Stimulated activated CD8-positive, alpha-beta memory T cell treated with anti-CD3 and anti-CD28 coated beads, Interleukin-15, amount 100 ng/mL, for 24 hours (primary cell): ENCODE measurements at places on chromosomes 4 and X.

DNA sequence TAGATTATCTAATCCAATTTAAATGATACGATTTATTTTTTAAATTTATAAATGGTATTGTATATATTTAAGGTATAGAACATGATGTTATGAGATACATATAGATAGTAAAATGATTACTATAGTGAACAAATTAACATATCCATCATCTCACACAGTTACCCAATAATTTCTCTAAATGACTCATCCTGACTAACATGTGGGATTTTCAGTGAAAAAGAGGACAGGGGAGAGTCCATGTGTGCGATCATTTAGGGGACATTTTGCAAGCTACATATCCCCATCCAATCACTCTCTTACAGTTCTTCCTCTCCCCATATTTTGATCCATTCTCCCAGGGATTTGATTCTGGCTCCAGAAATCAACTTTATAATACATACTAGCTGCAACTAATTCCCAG lies 88.2 kb downstream of the ABCB7 start:
- DNase-seq: no peak

GRCh38 chr4:30962939-30963338 lies 242.8 kb downstream of the PCDH7 start:
- no peak for DNase-seq

GRCh38 chr4:48991357-48991756 lies 5.3 kb downstream of the CWH43 start:
- DNase-seq: no peak

DNA sequence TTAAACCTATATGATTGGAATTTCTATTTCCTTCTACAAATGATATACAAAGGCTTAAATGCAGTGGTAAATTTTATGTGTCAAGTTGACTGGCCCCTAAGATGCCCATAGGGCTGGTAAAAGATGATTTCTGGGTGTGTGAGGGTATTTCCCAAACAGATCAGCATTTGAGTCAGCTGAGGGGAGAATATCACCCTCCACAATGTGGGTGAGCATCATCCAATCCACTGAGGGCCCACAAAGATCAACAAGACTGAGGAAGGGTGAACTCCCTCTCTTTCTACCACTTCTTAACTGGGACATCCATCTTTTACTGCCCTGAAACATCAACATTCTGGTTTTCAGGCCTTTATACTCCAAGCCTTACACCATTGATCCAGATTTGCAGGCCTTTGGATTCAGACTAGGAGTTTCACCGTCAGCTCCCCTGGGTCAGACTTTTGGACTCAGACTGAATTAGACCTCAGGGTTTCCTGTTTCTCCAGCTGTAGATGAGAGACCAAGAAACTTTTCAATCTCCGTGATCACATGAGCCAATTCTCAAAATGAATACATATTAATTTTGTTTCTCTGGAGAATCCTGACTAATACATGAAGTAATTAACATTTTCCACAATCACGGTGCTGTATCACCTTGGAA lies 1020.7 kb upstream of the SLIT2 start:
- DNase-seq: no peak

- DNase-seq: no peak
Measured at GRCh38 chrX:43974741-43975465, 1.7 kb upstream of the NDP start.

- DNase-seq: no peak
Measured at GRCh38 chr4:53705151-53705764, 114.0 kb upstream of the LNX1 start.

GRCh38 chr4:109622626-109623025 lies 62.6 kb downstream of the MCUB start:
- no peak for DNase-seq

DNA sequence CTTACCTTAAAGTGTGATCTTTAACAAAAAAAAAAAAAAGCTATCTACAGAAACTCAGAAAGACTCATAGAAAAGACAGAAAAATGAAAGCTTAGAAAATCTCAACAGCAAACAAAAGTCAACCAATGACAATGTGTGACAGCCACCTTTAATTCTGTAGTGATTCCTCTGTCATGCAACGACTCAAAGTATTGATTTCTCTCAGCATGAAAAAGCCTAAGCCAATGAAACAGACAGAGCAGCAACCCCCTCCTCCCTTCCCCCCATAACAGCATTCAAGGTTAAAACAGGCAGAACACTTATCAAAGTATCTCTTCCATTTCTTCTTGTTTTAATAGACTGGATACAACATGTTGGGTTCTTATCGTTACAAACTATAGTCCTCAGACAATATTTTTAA lies 112.5 kb downstream of the MAB21L2 start:
- no peak for DNase-seq

DNA sequence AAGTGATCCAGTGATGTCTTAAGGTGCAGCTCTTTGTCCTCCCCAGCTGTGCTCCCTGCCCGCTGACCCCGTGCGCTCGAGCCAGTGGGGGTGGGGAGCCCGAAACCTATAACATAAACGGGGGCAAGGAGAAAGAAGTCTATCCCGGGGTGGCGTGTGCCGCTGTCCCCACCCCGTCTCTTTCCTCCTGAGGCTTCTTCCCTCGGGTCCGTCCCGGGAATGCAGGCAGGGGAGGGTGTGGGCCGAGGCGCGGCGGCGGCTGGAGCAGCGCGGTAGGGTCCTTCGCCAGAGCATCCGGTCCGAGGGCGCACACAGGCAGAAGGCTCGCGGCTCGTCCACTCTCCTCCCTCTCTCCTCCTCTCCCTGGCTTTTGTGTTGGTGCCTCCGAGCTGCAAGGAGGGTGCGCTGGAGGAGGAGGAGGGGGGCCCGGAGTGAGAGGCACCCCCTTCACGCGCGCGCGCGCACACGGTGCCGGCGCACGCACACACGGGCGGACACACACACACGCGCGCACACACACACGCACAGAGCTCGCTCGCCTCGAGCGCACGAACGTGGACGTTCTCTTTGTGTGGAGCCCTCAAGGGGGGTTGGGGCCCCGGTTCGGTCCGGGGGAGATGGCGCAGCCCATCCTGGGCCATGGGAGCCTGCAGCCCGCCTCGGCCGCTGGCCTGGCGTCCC lies at the start of gene RAB33A:
Gene RAB33A (plus strand): TSS at position 517 of the 681 bp plus-strand sequence. CDS start 101 bp downstream, at position 618.
- no peak for DNase-seq

GRCh38 chr4:137536789-137537561 lies 4.7 kb upstream of the PCDH18 start:
- no peak for DNase-seq

GRCh38 chrX:118853596-118853995 lies 30.0 kb downstream of the ZCCHC12 start:
- no peak for DNase-seq

DNA sequence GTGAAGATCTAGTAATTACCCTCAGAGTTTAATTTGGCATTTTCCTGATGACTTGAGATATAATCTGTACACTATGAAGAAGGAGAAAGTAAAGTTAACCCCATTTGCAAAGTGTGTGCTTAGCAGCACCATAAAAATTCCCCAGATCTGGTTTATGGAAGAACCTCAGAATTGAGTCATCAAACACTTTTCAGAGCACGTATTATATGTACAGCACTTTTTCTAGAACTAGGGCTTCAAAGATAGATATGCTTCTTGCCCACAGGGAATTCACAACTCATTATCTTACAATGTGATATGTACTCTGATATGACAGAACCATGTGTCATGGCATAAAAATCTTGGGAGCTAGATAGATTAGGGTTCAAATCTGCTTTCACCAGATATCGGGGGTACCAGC lies 150.9 kb downstream of the SLC10A7 start:
- no peak for DNase-seq

- DNase-seq: no peak
Measured at GRCh38 chr4:122968227-122968812, 45.9 kb upstream of the NUDT6 start.

DNA sequence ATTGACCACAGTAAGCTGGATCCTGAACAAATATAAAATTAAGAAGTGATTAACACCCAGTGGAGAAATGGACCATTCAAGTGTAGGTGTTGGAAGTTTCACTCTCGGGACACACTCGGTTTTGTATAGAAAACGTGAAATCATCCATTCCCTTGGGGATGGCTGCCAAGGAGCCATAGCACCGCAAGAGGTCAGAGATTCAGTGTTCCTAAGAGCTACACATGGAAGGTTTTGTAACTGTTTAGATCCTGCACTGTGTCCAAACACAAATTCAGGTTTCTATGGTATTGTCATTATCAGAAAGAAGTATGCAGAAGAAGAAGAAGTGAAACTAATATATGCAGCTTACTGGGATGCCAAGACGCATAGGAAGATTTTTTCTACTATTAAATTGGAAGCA lies 281.0 kb downstream of the LDB2 start:
- no peak for DNase-seq

DNA sequence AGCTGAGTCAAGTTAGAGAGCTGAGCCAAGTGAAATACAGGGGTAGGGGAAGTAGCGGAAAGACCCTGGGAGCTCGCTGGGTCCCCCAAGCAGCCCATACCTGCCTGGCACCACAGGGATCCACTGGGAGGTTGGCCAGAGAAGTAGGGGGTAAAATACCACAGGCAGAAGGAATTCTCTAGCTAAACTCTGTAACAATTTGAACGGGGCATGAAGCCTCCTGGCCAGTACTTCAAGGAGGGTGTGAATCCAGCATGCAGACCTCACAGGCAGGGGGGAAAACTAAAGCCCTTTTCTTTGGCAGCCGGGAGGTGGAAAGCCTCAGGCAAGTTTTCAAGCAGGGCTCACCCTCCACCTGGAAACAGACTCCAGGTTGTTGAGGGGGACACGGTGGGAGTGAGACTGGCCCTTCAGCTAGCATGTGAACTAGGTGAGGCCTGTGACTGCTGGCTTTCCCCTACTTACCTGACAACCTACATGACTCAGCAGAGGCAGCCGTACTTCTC lies 3.7 kb upstream of the UGT2A1 start:
- no peak for DNase-seq

DNA sequence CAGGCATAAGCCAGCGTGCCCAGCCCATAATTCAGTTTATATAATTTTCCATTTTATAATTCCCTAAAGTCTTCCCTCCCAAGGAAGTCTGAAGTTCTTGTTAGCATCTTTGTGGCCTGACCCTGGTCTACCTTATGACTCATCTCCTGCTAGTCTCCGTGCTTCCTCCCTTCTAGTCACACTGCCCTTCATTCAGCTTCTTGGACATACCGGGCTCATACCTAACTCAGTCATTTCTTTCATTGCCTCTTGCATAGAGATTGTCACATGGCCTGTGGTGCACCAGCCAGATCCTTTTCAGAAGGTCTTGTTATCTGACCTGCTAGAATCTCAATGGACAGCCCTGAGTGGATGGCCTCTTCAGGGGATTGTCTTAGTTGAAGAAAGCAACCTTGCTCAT lies 22.8 kb upstream of the MAML3 start:
- no peak for DNase-seq

- no peak for DNase-seq
Measured at GRCh38 chr4:179601671-179602070, 2159.4 kb upstream of the AGA start.

GRCh38 chr4:3868211-3869173 lies 102.3 kb downstream of the ADRA2C start:
- DNase-seq: no peak

DNA sequence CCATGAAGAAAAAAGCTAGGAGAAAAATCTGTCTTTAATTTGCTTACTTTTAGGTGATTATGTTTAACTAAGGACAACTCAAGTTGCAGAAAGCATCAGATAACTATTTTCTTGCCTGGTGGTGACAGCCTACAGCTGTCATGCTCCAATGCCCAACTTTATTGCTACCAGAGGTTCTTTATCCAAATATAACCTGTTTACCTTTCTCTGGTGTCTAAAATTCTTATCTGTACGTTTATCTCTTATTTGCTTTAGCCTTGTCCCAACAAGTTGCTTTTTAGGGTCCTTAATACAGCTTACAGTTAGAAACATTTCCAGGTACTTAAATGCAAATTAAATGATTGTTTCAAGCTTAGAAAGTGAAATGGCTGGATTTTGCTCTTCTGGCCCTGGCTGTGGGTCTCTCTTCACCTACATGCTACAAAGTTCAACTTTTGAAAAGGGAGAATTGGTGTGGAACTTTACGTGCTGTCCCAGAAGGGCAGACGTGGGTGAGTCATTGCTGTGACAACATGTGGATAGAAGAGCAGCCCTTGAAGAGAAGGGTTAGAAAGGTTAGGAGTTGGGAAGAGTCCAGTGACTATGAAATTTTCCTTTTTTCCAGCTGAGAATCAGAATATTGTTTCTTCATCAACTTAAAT lies 60.7 kb downstream of the HPGD start:
- no peak for DNase-seq

DNA sequence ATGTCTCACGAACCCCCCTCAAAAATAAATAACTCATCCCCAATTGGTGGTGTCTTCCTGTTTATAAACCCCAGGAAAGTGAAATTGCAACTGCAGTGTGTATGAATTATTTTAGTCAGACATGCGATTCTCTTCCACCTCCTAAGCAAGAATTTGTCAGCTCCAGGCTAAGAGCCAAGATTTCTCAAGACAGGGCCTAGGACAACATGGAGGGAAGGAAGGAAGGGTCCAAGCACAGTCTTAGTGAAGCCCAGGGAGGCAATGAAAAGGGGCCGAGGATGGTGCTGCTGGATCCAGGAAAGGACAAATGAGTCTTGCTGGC lies 20.0 kb downstream of the SH3KBP1 start:
- no peak for DNase-seq

GRCh38 chr4:136992032-136992431 lies 540.3 kb downstream of the PCDH18 start:
- no peak for DNase-seq

DNA sequence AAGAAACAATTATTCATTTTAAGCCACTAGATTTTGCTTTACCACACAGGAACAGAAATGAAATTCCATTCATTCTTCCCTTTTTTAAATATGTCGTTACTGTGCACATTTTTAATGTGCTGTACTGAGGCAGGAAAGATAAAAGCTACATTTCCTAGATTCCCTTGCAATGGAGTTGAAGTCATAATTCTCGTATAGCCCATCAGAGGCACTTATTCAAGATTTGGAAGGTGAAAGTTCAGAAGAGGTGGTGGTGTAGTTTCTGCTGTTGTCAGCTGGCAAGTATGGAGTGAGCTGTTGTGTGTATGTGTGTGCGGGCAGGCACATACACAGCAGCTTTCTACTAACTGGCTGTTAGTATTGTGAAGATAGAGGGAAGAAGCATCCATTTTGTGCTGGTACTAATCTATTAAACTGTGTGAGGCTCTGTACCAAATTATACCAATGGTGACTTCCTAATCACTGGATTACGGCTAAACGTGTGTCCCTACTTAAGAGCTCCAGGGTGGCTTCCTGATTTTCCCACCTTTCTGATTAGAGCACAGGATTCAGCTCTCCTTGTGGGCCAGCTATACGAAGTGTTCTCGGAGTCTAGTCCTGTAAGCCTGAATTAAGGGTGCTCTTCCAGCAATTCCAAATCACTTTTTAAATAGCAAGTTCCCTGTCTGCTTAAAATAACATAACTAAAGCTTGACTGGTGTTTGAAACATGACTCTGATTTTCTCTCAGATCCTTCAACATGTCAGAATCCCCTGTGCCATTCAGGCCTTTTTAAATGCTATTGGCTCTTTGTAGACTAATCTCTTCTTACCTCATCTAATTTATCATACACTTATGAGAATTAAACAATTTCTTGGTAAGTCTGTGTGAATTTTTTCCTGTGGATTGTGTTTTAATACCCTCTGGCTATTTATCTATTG lies 43.8 kb downstream of the PDS5A start:
- DNase-seq: no peak

DNA sequence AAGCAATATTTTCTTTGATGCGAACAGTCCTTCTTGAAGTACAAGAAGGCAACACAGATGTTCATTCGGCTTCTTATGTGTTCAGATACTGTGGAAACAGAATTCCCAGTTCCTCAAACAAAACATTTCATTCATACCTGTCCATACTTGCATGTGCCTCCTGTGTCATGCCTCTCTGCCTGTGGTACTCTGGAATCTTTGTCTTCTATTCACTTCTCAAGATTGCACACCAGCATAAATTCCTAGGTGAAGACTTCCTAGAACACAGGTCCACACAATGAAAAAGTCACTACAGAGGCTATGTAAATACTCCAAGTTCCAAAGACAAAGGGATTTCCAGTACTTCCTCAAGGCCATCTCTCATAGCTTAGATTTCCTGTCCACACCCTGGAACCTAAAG lies 367.2 kb downstream of the AFF2 start:
- no peak for DNase-seq
